ENCODE measurements at places on chromosomes 7 and 10.
A peak's percentile ranks its signal among the peaks of the same experiment; 100 is the strongest.

DNA sequence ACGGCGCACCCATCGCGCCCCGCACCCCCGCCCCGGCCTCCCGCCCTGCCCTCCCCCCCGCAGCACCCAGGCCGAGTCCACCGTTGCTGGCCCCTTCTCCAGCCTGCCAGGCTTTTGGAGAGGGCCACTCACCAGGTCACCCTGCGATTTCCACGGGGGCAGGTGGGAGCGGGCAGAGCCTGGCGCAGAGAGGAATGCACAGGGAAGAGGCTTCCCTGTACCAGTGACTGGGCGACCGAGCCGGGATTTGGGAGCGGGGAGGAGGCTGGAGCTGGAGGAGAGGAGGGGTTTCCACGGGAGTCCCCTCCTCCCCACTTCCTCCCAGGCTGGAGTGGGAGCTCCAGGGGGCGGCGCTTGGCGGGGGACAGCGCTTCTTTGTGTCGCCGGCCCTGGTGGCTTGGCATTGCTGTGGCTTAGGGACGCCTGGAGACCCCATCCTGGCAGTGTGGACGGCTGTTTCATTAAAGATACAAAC is 19.3 kb downstream of the TCAF1 start:
- peak; percentile 75 for DNase-seq

DNA sequence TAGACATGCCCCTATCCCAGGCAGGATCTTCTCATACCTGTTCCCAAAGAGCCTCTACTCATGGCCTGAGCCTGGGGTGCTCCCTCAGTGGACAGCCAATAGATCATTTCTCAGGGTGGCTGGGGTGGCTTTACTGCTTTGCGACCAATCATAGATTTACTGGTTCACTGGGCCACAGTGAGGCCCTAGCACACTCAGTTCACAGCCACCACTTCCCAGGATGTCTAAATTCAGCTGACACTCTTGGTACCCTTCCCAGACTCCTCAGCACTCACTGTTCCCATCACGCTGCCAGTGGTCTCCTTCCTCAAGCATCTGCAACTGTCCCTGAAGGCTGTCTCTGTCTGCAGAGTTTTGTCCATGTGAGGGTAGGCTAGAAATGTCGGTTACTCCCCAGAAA is 50.6 kb downstream of the ARHGAP22 start:
- DNase-seq = no peak

GRCh38 chr10:97827702-97828291 is 21.8 kb upstream of the GOLGA7B start:
- DNase-seq = no peak

GRCh38 chr10:36366843-36367242 is 724.7 kb upstream of the FZD8 start:
- no peak for DNase-seq

DNA sequence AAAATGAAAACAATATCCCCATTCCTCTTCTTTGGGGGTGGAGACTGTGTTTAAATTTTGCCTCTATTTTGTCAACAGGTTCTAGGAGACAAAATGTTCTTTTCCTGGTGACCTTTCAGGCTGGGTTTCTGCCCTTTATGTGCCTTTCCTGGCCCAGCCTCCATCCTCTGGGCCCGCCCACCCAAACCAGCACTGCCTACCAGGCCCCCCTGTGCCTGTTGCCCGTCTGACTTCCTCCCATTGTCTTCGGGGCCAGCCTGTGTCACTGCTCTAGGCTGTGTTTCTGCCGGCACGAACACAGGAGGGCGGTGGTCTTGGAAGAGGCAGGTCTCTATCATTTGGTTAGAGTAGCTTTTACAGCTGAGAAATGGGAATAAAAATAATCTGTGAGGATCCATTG is 13.9 kb downstream of the TSPAN14 start:
- no peak for DNase-seq

DNA sequence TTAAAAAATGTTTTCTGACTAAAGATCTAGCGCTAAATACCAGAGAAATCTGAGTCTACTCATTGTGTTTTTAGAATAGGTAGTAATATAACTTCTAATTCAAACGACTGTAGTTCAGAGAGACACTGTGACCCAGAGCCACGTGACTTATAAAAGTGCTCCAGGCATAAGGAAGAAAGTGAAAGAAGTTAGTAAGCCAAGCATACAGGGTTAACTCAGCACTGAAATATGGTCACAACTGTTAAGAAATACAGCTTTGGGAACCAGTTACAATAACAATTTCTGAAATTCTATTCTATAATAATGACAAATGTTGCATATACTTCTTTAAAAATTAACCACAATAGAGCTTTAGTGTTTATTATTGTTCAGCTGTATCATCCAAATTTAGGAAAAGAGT is 119.1 kb downstream of the TFEC start:
- no peak for DNase-seq

GRCh38 chr10:47454008-47454779 is 29.7 kb downstream of the ANXA8 start:
- no peak for DNase-seq

DNA sequence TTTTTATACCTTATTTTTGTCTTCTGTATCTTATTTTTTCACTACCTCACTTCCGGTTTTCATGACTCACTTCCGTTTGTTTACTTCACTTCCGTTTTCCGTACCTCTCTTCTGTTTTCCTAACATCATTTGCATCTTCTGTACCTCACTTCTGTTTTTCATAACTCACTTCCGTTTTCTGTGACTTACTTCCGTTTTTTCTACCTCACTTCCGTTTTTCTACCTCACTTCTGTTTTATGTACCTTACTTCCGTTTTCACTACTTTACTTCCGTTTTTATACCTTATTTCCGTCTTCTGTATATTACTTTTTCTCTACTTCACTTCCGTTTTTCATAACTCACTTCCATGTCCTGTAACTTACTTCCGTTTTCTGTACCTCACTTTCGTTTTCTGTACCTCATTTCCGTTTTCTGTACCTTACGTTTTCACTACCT is 492.5 kb upstream of the AKR1E2 start:
- no peak for DNase-seq

DNA sequence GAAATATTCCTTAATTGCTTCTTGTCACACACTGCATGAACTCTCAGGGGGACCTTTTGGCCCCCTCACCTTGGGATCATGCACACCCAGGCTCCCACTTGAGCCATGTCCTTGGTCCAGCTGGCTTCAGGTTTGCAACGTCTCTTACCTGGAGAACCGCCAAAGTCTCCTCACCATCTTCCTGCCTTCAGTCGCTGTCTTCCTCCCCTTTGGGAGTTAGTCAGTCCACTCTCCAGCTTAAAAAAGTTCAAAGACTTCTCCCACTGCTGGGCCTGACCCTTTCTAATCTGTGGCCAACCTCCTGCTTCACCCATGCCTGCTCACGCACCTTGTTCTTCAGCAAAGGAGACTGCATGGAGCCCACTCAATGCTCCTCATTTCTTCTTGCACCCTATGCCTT is 82.6 kb upstream of the LRRC4 start:
- DNase-seq = no peak

- DNase-seq = peak; percentile 80
Measured at GRCh38 chr10:6202684-6203330, at the start of gene PFKFB3. PFKFB3 (plus strand) TSS chr10:6202932; CDS start chr10:6203261, 329 bp downstream.

GRCh38 chr7:130995252-130996081 is 261.5 kb upstream of the KLF14 start:
- no peak for DNase-seq

GRCh38 chr7:25381818-25382589 is 153.7 kb upstream of the NPVF start:
- DNase-seq = peak; percentile 86

DNA sequence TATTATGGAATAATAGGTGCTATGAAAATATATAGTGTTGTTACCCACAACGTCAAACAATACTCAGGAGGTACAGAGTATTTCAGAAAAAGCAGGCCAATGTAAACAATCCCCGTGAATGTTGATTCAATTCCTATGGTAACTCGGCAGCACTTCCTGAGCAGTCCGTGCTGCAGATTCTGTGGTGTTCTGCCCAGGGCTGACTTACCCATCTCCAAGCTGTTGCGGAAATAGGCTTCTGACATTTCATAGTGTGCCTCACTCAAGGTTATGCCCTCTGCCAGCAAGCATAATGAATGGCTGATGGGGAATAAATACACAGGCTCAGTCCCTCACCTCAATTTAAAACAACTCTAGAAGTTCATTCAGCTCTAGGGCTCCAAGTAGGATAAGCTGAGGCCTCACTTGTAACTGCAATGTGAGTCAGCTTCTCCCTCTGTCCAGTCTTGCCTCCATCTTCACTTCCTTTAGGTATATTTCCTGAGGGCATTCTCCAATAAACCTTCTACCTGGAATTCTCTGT is 177.6 kb downstream of the GNAI1 start:
- DNase-seq = peak; percentile 25

DNA sequence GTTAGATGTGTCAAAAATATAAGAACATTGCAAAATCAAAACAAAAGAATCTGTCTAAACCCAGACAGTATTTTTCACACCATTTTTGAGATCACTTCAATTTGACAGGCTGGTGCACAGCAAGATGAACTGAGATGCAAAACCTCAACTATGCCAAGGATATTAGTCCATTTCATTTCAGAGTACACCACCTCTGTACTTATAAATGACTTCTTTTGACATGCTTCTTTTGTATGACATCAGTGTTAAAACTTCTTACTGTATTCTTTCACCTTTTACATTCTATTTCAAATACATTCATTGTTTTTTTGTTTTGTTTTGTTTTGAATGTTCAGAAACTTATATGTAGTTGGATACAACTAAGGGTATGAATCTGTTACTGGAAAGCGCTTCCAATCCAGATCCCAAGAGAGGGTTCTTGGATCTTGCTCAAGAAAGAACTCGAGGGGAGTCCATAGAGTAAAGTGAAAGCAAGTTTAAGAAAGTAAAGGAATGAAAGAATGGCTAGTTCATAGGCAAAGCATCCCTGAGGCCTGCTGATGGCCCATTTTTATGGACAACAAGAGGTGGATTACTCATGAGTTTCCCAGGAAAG is 23.5 kb upstream of the GPR141 start:
- DNase-seq = no peak

DNA sequence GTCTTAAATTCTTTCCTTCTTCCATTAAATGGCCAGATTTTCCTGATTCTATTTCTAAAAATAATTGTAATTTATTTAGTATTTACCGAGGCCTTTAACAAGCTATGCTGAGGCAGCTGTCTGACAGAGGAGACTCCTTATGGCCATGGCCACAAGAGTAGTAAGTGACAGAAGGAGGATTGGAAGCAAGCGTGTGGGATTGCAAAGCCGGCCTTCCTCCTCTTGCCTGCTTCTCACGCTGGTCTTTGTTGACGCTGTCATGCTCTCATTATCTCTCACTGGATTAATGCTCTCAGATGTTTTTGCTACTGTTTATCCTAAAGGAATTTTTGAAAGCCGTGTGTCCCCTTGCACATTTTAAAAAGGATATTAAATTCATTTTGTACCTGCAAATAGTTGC is 546.3 kb downstream of the SDK1 start:
- no peak for DNase-seq

DNA sequence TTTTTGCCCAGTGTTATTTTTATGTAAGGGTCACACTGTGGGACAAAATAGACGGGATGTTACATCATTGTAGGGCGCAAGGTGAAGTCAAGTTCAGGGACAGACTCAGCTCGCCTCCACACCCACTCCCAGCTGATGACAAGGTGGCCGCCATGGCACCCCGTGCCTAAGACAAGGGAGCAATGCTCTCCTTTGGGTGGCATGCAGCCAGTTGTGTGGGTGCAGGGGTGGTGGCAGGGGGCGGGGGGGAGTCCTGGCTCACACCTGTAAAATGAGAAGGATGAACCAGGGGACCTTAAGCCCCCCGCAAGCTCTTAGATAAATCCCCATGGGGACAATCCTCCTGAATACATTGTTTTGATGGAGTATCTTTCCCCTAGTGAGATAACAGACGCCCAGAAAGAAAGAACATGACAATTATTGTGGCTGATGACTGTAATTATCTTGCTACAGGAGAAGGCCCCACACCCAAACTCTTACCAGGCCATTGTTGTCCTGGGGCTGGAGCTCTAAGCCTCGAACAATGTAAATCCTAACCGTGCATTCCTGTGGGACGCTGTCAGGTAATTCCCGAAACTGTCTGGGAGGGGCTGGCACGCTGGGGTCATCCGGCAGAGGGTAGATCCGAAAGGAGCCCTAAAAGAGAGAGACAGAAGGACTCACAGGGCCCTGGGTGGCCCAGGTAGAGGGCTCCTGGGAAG is 148.7 kb downstream of the MYOF start:
- no peak for DNase-seq

DNA sequence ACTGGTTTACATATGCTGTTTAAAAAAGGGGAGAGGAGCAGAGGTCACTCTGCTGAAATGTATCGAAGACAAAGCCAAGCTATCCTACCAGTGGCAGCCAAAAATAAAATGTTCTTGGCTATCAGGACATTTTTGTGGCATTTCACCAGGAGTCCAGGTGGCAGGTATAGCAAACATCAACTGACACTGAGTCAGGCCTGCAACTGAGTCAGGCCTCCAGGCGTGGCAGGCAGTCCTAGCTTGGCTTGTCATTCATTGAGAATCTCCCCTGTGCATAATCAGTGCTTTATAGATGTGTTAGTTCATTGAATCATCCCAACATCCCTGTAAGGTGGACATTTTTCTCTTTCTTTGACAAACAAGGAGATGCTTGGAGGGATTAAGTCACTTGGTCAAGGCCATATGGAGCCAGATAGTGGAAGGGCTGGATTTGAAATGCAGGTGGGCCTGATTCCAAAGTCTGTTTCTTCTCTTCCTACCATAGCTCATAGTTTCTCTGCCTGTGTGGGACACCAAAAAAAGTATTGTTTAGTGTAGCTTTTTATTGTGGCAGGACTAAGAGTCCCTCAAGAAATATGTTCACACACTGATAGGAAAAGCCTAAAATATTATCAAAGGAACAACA is 4.3 kb downstream of the DYNC1I1 start:
- DNase-seq = no peak

DNA sequence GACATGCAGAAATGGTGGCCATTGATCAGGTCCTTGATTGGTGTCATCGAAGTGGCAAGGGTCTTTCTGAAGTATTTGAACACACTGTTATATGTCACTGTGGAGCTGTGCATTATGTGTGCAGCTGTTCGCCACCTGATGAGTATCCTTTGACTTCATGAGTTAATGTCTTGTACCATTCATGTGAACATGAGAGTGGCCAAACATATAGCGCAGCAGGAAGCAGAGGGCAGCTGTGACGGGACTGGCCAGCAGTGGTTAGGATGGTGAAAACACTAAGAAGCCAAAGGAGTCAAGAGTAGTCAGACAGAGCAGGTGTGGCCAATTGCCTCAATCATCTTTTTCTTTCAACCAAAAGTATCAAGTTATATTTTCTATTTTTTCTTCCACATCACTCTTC is 167.4 kb downstream of the IMMP2L start:
- no peak for DNase-seq

DNA sequence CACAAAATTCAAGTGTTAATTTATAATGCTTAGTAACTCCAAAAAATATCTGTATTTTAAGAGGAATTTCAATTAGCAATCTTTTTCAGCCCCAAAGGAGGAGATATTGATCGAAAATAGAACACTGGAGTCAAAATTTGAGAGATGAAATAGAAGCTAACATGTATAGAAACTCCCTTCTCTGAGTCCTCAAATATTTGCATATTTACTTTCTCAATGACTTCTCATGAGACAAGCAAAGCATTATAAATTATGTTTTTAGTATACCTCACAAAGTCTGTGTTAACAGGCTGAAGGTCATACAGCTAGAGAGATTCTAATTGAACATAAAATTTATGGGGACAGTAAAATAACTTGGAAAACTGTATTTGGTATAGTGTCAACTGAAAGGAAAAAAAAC is 260.5 kb downstream of the GPAM start:
- no peak for DNase-seq

All from NCI-H446 (cell line).